NCI-H1436 treated with DMSO at 0.1 percent for 48 hours (cell line): ENCODE measurements at places on chromosomes 7 and 10.

DNA sequence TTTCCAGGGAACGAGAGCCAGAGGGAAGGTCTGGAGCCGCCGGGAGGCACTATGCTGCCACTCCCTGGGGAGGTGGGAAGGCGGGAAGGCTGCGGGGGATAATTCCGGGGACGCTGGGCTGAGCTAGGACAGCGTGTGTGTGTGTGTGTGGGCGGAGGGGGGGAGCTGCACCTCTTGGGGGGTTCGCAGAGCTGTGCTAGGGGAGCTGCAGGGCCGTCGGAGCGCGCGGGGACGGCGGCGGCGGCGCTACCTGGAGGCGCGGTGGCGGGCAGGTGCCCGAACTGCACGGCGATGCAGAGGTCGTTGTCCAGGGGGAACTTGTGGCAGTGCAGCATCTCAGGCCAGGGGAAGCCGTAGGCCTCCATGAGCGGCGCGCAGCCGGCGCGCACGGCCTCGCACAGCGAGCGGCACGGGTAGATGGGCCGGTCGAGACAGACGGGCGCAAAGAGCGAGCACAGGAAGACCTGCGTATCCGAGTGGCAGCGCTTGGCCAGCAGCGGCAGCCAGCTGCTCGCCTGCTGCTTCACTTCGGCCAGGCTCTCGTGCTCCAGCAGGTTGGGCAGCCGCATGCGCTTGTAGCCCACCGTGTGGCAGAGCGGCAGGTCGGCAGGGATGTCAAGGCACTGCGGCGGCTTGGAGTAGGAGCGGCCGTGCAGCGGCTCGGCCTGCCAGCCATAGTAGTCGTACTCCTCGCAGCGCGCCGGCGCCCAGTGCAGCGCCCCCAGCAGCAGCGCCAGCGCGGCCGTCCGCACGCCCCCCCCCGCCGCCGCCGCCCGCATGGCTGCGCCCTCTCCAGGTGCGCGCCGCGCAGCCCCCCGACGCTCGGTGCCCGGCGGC lies 526 bp downstream of the SFRP5 start:
- no peak for DNase-seq

GRCh38 chr7:147308539-147308938 lies 1191.9 kb downstream of the CNTNAP2 start:
- DNase-seq: no peak

GRCh38 chr10:12594448-12594944 lies 245.1 kb downstream of the CAMK1D start:
- DNase-seq: no peak

DNA sequence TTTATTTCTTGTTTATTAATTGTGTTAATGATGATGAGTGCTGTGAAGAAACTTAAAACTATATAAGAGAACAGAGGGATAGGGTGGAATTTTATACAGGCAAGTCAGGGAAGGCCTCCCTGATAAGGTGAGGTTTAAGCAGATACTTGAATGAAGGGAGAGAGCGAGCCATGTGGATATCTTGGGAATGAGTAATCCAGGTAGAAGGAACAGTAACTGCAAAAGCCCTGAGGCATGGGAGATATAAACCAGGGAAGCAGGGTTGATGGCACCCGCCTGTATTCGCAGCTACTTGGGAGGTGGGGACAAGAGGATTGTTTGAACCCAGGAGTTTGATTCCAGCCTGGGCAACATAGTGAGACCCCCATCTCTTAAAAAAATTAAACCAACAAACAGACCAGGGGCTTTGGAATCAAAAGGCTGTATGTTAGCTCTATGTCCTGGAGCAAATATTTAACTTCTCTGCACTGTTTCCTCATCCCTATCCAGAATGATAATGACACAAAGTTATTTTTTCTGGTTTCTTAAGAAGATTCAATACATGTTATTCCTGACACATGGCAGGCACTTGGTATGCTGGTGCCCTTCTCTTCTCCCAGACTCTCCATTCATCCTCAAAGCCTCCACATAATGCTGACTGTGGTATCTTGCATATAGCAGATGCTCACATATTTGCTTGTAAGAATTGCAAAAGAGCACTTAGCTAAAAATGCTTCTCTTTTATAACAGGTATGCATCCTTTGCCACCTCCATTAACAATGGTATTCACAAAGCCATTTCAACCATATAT lies 169.3 kb downstream of the CHN2 start:
- no peak for DNase-seq

DNA sequence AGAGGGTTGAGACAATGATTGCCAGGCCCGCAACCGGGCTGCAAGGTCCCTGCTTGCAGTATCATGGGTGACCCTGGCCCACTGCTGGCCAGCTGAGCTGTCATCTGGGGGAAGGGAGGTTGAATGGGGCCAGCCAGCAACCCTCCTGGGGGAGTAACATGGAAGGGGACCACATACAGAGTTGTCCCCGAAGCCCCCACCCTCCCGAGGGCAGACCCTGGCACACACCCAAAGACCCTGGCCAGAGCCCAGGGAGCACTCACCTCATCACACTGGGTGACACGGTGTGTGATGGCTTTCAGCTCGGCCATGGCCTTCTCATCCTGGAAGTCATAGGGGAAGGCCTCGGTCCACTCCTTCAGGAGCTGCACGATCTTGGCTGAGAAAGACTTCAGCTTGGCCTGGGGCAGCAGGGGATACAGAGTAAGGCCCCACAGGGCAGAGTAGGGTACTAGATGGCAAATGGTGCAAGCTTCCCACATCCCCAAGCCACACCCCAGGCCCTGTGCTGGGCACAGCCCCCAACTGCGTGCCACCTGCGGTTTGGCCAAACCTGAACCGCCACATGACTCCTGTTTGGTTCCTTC lies 63.4 kb downstream of the CSGALNACT2 start:
- no peak for DNase-seq

DNA sequence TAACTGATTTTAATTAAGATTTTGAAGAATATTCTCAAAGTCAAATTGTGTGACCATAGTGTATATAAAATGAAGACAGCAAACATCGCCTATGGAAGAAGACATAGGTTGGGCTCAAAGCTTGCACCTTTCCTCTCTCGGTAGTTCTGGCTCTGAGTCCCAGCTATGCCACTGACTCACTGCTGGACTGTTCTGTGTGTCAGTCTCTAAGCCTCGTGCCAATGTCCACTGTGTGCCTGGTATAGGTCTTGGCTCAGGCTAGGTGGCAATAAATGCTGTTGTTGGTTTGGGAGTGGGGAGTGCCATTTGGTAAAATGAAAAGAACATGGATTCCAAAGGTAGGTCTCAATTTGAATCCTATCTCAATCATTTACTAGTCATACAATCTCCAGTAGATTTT lies 137.5 kb upstream of the RHEB start:
- DNase-seq: no peak

GRCh38 chr10:104096692-104097091 lies 11.0 kb upstream of the COL17A1 start:
- DNase-seq: no peak

GRCh38 chr10:80122110-80122710 lies 10.3 kb upstream of the PLAC9 start:
- DNase-seq: no peak

DNA sequence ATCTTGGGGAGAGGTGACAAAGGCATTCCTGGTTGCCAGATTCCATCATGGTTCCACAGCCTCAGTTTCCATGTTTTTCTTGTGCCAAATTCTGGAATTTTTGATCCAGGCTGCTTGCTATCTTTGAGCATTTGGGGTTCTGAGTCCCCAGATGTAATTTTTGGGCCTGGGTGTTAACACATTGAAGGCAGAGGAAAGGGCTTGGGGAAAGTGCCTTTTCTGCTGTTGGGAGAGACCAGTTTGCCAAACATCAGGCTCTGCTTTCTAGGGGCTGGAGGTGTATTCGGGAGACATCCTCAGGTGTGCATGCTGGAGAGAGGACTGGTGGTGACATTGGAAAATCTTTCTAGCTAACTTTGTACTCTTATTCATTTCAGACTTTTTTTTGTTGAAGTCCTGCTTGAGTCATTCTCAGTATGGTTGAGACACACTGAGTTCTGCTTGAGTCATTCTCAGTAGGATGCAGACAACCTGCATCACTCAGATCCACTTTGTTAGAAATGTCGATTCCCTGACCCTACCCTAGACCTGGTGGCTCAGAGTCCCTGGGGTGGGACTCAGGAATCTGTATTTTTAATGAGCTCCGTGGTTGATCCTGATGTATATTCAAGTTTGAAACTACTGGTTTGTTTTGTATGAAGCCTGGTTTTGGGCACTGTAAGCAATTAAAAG lies 101.0 kb downstream of the LRMDA start:
- DNase-seq: no peak

DNA sequence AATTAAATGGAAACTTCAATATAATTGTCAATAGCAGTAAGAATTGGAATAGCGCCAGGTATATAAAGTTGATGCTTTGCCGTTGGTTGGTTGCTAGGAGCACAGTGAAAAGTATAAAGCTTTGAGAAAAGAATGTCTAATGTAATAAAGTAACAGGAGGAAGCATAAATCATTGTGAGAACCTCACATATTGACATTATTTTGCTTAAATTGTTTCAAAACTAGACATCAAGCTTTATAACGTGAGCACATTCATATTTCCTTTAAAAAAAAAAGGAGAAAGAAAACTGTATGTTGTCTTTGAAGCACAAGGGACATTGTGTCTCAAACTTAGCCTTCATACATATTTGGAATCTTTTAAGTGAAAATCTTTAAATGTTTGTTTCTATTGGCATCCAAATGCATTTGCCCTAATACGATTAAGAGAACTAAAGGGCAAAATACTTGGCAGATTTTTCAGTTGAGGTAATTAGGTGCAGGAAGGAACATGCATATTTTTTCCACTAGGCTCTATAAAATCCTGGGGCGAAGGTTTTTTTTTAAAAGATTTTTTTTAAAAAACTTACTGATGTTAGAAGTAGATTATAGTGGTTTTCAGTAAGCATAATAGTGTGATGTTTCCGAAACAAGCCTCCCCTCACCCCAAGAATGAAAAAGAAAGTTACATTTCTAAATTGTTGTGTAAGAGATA lies 92.4 kb downstream of the ARID5B start:
- no peak for DNase-seq

GRCh38 chr10:89869592-89870156 lies 168.3 kb downstream of the KIF20B start:
- no peak for DNase-seq

- no peak for DNase-seq
These were observed 16.9 kb downstream of the MEOX2 start for GRCh38 chr7:15669443-15670090.

- no peak for DNase-seq
These were observed 84.0 kb downstream of the GATA3 start for GRCh38 chr10:8138471-8138870.

DNA sequence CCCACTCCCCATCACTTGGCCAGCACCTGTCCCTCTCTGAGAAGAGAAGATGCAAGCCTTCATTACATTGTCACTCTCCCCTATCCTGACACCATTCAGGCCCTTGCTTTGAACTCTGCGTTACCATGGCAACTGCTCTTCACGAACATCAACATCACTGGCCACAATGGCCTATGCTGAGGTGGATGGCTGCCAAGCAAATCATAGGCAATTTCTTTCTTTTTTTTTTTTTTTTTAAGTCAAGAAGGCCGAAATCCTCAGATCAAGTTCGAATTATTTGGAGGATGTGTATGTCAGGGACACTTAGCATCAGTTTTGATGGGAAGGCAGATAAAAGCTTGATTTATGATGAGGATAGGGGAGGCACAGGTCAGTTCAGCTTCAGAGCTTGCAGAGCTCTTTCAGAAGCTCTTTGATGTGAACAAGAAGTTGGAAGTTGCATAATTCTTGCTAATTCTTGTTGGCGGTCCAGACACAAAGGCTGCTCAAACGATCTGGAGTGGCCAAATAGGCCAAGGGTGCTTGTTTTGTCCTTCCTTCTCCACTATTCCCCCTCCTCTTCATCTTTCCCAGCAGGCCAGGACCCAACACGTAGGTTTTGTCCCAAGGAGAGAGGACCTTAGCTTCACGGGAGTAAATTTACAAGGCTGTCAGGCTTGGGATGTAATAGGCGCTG lies 179.9 kb upstream of the NPVF start:
- DNase-seq: no peak

DNA sequence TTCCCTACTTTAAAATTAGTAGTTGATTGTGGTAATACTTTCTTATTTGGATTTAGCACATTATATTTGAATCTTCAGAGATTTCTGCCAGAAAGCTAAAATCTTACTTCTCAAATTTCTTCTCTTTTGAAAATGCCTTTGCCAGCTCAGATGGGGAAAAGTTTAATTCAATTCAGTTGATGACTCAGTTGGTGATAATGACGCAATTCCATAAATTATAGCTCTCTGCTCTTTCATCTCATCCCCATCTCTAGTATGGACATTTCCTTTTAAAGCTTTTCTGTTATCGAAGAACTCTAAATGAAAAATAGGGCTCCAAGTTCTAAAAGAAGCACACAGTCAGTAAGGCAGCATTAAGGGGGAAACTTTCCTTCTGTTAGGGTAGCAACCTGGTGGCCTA lies 25.5 kb downstream of the RNLS start:
- no peak for DNase-seq

GRCh38 chr10:97766106-97766810 lies 5.5 kb downstream of the SFRP5 start:
- DNase-seq: no peak

DNA sequence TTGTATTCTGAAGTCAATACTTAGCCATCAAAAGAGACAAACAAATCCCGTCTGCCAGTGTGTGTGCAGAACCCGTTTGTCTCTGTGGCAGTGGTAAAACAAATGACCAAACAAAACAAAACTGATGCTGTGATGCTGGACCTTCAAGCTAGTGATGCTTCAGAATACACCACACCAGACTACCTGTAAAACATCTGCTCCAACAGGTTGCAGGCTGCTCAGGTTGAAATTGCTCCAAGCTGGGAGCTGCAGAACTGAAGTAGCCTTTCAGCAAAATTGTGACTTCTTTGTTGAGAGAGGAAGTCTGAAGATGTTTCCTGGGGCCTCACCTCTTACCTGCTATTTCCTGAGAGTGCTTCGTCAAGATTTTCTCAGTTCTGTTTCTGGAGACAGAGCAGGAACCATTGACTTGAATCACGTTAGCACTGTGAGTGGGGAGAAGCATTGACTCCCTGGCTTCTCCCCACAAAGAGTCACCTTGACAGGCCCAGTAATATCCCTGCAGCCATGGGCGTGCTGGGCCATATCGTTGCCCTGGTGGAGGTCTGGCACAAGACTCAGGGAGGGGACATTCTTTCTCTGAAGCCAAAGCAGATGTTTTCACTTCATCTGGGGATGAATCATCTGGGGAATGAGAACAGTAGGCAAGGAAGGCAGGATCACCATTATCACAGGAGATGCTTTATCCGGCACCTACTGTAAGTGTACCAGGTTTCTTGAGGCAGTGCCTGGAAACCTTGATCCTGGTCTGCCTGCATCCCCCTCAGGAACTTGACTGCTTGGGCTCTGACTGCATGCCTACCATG lies 80.2 kb downstream of the RBM20 start:
- DNase-seq: no peak

DNA sequence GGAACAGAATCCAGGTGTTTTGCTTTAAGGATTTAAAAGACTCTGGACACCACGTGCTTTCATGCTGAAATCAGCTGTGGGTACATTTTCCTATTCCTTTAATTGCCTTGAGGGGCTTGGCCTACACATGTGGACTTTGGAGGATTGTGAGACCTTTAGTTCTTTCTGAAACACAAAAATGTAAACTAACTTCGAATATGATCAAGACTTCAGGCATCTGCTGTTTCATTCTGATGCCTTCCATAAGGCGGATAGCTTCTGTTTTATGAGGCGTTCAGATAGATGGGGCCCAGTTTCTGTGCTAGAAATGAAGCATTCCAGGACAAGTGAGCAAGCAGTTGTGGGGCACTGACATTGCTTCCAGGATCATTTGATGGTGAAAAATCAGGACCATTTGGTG lies 1.5 kb upstream of the NOBOX start:
- DNase-seq: no peak
